NCI-H2171 treated with DMSO at 0.1 percent for 48 hours (cell line): ENCODE measurements at places on chromosomes 3 and 15.

DNA sequence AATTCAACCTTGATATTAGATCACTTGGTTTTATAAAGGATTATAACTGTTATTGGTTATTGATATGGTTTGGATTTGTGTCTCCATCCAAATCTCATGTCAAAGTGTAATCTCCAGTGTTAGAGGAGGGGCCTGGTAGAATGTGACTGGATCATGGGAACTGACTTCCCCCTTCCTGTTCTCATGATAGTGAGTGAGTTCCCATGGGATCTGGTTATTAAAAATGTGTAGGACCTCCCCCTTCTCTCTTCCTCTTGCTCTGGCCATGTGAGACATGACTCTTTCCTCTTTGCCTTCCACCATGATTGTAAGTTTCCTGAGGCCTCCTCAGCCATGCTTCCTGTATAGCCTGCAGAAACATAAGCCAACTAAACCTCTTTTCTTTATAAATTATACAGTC is 136.0 kb upstream of the UBE2E2 start:
- no peak for DNase-seq

GRCh38 chr3:31140470-31140869 is 246.0 kb upstream of the GADL1 start:
- DNase-seq: no peak

- no peak for DNase-seq
These were observed 69.4 kb upstream of the PRR23E start for GRCh38 chr3:127123533-127123932.

GRCh38 chr3:47661121-47661752 is 82.6 kb upstream of the CSPG5 start:
- no peak for DNase-seq

GRCh38 chr3:162041622-162042021 is 545.0 kb downstream of the OTOL1 start:
- DNase-seq: no peak

DNA sequence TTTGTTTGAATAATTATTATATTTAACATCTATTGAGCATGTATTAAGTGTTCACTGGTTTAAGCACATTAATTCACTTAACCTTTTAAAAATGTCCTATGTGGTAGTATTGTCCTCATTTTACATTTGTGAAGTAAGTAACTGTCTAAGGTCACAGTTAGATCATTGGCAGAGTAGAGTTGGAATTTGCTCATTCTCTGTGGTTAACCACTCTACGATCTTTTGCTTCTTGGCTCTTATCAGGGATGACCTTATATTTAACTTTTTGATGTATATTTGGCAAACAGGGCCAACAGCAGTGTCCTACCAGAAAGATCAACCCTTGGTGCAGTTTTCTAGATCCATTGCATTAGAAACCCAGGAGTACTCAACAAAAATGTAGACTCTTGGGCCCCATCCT is 34.0 kb downstream of the PXK start:
- no peak for DNase-seq

- no peak for DNase-seq
These were observed 436.1 kb upstream of the WNT5A start for GRCh38 chr3:55923207-55923606.

GRCh38 chr3:112477891-112478290 is 21.4 kb downstream of the BTLA start:
- DNase-seq: no peak

DNA sequence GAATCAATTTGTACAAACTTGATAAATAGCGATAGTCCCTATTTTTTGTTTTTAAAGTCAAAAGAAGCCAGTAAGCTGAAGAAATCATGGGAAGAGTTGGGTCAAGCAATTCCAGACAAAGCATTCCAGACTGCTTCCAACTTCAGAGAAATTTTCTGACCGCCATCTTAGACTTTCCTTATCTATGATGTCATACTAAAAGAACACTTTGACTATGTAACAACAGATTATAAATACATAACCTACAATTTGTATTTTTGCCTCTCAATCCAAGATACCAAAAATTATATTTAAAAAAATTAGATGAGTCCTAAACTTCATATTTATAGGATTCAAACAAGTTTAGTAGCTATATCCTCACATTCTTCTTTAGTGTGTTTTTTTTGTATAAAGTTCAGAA is 286.2 kb upstream of the KCNH8 start:
- no peak for DNase-seq

DNA sequence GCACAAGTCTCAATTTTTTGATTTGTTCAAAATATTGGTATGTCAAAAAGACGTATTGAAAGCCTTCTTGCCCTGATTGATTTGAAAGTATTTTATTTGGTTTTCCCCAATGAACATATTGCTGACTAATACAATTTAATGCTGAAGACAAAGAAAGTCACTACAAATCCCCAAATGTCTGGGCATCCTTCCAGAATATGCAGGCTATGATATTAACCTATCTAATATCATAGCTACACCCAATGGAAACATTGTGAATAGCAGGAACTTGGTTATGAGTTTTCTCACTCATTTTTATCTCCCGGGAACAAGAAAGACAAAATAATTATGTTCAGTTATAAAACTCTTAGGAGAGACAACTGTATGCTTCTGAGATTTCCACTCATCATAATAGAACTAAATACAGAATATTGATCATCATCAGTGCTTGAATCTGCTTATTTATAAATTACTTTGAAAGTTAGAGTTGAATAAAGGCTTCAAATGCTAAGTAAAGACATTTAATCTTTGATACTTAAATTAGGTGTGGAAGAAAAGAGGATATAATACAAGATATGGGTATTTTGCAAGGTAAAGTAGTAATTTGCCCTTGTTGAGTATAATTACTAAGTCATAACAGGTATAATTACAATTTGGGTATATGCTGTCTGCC is 483.9 kb downstream of the RBMS3 start:
- DNase-seq: peak; percentile 80

GRCh38 chr15:72754096-72754495 is 29.5 kb downstream of the ADPGK start:
- DNase-seq: no peak
